Fibroblast of the aortic adventitia (primary cell): ENCODE measurements at places on chromosomes 16 and 17. TPM values are rescaled to one million over a fixed set of nuclear protein-coding genes. Genes with fewer than 3 reads are reported as not detected.

DNA sequence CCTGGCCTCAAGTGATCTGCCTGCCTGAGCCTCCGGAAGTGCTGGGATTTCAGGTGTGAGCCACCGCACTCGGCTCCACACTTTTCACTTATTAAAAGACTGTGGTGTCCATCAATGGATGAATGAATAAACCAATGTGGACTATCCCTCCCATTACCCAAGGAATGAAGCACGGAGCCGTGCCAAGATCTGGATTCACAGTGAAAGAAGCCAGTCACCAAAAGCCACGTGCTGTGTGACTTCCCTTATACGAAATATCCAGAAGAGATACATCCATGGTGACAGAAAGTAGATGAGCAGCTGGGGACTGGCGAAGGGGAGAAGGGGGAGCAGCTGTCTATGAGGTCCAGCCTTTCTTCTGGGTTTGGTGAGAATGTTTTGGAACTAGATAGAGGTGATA is 48.2 kb upstream of the STH start:
- no peak for DNase-seq

- no peak for DNase-seq
Observed at GRCh38 chr17:3845291-3845620, 790 bp downstream of the NCBP3 start.

GRCh38 chr16:50193594-50193993 is 40.5 kb downstream of the TENT4B start:
- DNase-seq, result no peak

DNA sequence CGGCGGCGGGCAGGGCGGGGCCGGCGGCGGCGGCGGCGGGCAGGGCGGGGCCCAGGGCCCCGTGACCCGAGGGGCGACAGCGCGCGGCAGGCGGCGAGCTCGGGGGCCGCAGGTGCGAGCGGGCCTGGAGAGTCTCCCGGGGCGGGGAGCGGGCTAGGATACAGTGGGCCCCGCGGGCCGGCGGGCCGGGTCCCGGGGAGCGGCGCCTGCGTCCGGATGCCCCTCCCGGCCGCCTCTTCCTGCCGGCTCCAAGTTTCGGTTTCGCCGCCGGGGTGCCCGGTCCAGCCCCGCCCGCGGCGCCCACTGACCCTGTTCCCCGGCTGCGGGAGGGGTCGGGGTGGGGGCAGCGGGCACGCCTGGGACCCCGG is at the start of gene RNF213:
TSS of gene RNF213 (plus strand) at position 62 of the 368 bp plus-strand sequence. CDS start 2,830 bp downstream, outside the sequence.
- no peak for DNase-seq

GRCh38 chr17:71666047-71666446 is 454.8 kb upstream of the SOX9 start:
- no peak for DNase-seq

DNA sequence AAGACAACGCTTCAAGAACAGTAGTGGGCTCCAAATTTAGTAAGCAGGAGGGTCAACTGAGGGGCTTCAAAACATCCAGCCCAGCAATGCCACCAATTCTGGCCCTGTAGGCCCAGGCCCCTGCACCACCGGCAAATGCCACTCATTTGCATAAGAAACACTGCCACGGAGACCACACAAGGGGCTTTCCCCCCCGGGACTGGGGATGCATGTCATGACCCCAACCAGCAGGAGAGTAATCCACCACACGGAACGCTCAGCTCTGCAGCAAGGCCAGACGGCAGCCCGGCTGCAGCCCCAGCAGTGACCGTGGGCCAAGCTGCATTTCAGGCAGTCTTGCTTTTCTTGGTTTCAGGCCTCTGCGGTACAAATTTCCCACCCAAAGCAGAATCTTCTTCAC is 14.1 kb downstream of the TMEM11 start:
- no peak for DNase-seq

DNA sequence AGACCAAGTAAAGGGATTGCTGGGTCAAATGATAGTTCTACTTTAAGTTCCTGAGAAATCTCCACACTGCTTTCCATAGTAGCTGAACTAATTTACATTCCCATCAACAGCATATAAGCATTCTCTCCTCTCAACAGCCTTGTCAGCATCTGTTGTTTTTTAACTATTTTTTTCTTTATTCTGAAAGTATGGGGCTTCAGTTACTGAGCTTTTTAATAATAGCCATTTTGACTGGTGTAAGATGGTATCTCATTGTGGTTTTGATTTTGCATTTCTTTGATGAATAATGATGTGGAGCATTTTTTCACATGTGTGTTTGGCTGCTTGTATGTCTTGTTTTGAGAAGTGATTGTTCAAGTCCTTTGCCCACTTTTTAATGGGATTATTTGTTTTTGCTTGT is 2.5 kb downstream of the KRTAP2-2 start:
- DNase-seq, result no peak

DNA sequence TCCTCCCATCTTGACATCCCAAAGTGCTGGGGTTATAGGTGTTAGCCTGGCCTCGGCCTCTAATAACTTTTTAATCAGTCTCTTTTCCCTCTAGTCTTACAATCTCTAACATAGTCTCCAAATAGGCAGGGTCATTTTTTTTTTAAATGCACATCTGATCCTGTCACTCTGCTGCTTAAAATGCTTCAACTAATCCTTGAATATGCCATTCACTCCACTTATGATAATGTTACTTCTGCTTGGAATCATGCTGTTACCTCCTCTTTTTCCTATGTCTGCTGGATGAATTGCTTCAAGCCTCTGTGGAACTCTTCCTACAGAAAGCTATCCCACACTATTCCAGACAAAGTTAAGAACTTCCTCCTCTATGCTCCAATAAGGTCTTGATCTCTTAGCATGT is 22.8 kb downstream of the CRLF3 start:
- DNase-seq, result no peak

UMOD gene
- not detected in 2 replicates for total RNA-seq

CDC6 gene
- 2.9 and 40.4 TPM in 2 replicates for total RNA-seq

PYY gene
- total RNA-seq, result not detected in 2 replicates

ANKS3 gene
- 22.0 and 28.2 TPM in 2 replicates for total RNA-seq

NPIPB6 gene
- total RNA-seq, result 26.7 TPM in 1 of 2 replicates, not detected in the other
